ENCODE measurements at places on chromosomes 5 and 9.
A peak's percentile ranks its signal among the peaks of the same experiment; 100 is the strongest.

- no peak for DNase-seq
Measured at GRCh38 chr9:92446536-92446935, 22.3 kb upstream of the OMD start.

- no peak for DNase-seq
Measured at GRCh38 chr5:163248333-163248732, 189.1 kb upstream of the CCNG1 start.

- peak; percentile 86 for DNase-seq
Measured at GRCh38 chr9:106890608-106891007, 27.6 kb downstream of the ZNF462 start.

DNA sequence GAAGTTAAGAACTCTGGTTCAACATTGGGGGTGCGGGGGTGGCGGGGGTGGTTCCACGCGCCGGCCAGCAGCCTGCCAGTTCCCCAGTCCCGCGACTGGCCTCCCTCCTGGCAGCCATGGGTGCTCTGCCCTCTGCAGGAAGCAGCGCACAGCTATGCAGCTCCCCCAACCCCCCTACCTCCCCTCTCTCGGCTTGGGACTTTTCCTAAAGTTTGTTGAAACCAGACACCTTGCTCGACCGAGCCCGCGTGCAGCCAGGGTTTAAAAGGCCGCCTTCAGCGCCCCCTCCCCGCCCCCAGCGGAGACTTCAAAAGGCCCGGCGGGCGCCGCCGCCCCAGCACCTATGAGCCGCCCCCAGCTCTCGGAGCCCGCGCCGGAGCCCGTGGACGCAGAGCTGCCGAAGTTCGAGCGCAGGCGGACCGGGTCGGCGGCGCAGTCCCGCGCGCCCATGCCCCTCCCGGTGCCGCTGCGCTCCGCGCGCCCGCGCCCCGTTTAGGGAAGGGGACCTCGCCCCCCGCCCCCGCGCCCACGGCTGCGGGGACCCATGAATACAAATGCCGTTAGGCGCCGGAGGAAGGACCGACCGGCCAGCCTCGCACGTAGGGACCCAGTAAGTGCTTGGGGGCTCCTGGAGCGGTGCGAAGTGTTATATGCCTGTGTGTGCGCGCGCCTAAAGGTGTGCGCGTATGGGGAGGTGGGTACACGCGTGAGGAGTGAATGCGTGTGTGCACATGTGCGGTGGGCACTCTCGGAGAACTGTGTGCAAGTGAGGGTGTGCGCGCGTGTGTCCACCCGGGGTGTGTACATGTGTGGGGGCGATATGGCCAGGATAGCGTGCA lies 1.4 kb upstream of the COL27A1 start:
- DNase-seq = no peak

DNA sequence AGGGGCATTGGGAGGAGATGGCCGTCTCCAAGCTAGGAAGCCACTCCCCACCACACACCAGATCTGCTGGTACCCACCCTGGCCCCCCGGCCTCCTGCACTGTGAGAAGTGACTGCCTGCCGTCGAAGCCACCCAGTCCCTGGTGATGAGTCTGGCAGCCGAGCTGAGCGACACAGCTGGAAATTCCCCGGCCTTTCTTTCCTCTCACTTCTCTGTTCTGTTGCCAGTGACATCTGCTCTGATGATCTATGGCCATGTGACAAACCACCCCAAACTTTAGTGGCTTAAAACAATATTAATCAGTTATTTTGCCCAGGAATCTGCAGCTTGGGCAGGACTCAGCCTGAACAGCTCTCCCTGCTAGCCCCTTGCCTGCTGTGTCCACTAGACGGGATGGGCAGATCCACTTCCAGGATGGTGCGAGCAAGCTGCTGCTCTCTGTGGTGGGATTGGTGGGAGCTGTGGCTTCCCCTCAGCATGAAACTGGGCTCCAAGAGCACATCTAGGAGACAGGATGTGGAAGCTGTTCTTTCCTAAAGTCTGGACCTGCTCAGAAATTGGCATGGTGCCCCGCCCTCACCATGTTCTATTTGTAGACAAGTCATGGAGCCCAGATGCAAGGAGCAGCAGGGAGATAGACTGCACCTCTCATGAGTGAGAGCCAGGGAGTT lies 211.2 kb downstream of the GADD45G start:
- DNase-seq = no peak

GRCh38 chr5:11527652-11528349 lies 376.4 kb downstream of the CTNND2 start:
- no peak for DNase-seq

DNA sequence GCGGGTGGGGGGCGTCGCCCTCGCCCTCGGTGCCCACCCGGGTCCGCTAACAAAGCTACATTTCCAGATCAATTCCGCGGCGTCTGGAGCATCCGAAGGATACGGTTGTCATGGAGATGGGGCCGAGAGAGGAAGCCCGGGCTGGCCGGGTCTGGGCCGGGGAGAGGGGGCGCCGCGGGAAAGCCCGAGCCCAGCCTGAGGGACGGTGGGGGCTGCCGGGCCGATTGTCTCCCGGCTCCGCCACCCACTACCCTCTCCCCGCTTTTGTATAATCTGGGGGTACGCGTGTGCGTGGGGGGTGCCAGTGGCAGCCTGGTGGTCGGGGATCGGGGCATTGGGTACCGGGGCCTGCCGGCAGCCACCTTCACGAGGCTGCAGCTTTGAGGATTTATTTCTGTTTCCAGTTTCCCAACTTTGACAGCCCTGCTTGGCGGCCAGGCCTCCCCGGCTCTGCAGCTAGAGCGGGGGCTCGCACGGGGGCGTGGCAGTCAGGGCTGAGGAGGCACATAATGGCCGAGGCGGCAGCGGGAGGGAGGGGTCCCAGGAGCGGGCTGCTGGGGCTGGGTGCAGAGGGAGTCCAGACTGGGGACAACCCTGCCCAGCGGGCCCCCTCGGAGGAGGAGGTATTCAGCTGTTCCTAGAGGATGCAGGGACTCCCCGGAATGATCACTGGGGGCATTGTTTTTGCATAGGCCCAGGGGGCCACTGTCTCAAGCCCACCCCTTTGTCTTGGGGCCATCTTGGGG lies 626 bp downstream of the PSD2 start:
- no peak for DNase-seq

- no peak for DNase-seq
Measured at GRCh38 chr9:108413809-108414208, 442.0 kb downstream of the ACTL7B start.

DNA sequence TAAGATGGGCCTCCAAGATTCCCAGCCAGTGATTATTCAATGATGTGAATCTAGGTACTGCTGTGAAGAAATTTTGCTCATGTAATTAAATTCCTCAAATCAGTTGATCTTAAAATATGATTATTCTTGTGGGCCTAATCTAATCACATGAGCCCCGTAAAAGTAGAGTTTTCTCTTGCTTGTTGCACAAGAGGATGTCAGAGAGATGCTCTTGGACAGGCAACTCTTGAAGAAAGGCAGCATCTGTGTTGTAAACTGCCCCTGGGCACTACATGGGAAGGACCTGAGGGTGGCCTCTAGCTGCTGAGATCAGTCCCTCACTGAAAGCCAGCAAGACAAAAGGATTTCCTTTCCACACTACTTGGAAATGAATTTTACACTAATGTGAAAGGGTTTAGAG lies 132.9 kb downstream of the TRPM3 start:
- DNase-seq = no peak

DNA sequence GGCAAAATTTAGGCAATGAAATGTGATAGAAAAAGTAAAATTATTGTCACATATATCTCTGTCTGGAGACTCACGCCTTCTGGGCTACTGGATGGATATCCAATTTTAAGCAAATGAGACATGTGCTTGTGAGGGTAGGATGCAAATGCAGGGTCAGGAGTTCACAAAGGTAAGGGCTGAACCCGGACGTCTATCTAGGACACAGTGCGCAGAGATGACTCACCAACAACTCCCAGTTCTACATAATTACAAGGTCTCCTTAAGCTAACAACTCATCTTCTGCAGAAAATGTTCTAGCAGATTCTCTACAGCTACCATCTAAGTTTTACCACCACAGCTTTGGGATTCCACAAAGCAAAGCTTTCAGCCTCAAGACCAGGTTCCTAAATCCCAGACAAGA lies 160.5 kb downstream of the ENTREP1 start:
- peak; percentile 5 for DNase-seq

- peak; percentile 3 for DNase-seq
Measured at GRCh38 chr9:96818533-96818932, 35.8 kb downstream of the ZNF782 start.

DNA sequence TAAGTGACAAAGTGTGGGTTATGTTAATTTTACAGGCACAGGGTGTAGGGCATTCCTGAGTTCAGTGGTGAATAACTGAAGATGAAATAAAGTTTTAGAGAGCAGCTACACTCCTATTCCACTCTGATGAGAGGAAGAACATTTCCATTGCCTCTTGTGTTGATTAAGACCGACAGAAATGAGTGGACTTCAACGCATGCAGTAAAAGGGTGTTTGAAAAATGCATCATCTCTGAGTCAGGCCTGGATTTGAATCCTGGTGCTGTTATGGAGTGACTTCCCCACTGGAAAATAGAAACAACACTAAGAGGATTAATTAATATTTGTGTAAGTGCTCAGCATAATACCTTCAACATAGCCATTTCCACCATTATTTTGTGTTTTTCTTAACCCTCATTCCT lies 86.3 kb downstream of the PRR16 start:
- DNase-seq = no peak

- DNase-seq = no peak
Measured at GRCh38 chr5:176176231-176176630, 62.0 kb upstream of the SIMC1 start.

DNA sequence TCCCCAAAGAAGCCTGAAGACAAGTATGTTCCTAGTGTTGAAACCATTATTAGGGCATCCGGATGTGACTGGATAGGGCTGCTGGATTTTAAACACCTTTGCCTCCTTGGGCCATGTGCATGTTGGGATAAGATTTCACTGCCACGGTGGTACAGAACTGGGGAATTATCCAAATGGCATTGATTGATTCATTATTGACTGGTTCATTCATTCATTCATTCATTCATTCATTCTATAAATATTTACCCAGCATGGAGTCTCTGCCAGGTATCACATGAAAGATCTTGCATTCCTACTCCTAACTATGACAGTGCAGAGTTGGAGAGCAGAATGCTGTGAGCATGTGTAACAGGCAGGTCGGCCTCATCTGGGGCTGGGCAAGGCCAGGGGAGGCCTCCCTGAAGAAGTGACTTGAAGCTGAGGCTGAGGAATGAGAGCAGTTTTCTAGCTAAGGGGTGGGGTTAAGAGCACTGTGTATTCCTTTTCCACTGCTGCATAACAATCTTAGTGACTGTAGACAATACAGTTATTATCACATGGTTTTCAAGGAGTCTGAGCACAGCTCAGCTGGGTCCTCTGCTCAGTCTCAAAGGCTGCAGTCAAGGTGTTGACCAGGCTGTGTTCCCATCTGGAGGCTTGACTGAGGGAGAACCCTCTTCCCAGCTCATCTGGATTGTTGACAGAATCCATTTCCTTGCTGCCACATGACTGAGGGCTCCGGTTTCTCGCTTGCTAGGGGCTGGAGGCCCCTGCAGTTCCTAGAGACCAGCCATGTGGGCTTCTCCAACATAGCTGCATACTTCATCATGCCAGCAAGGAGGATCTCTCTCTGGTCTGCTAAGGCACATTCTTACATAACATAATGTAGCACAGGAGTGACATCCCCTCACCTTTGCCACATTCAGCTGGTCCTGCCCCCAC lies 35.7 kb downstream of the AK8 start:
- DNase-seq = no peak

DNA sequence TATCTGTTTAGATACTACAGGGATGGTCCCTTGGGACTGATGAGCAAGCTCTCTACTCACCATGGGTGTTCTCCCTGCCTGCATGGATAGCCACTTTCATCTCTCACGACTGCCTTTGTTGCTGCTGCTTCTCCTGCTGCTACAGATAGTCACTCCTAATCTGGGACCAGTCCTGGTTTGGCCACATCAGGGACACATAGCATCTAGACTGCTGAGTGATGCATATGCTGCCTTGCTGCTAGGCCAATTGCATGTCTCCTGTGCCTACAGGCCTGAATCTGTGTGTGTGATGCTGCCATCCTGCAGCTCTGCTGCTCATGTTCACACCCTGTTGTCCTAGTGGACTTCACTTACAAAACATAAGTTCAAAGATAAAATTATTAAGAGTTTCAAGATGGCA lies 297.1 kb downstream of the HCN1 start:
- peak; percentile 13 for DNase-seq

- no peak for DNase-seq
Measured at GRCh38 chr9:130997395-130997684, 11.6 kb upstream of the LAMC3 start.

GRCh38 chr5:172920447-172920849 lies 38.8 kb upstream of the RPL26L1 start:
- peak; percentile 95 for DNase-seq

- DNase-seq = no peak
Measured at GRCh38 chr5:137392261-137392660, 106.9 kb downstream of the SPOCK1 start.

- DNase-seq = peak; percentile 48
Measured at GRCh38 chr5:61162832-61163567, 732 bp upstream of the SMIM15 start.

DNA sequence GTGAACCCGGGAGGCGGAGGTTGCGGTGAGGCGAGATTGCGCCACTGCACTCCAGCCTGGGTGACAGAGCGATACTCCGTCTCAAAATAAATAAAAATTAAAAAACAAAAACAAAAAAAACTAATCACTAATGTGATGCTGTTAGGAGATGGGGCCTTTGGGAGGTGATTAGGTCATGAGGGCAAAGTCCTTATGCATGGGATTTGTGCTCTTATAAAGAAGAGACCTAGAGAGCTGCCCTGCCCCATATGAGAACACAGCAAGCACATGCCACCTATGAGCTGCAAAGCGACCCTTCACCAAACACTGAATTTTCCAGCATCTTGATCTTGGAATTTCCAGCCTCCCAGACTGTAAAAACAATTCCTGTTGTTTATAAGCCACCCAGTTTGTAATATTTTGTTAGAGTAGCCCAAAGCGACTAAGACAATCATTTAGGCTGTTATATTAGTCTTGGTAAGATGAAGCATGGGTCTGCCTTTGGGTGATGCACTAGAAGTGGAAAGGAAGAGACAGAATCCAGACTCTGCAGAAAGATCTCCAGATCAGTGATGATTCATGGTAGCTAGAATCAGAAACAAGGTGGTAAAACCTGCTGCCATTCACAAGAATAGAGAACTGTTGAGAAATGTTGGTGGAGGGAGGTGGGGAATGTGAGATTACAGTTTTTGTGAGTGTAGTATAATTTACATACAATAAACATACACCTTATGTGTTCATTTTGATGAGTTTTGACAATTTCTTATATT lies 26.2 kb downstream of the GPR21 start:
- DNase-seq = no peak

GRCh38 chr9:118459913-118460312 lies 755.7 kb downstream of the TLR4 start:
- no peak for DNase-seq

- no peak for DNase-seq
Measured at GRCh38 chr5:56501781-56502557, 268.8 kb upstream of the ANKRD55 start.

- no peak for DNase-seq
Measured at GRCh38 chr9:94054716-94055115, 29.5 kb upstream of the PTPDC1 start.
